Activated CD8-positive, alpha-beta T cell treated with anti-CD3 and anti-CD28 coated beads, Interleukin-2, amount 10 ng/mL, durations not matched to agents 7 days and 5 days (primary cell): ENCODE measurements at places on chromosomes 16 and 17.

DNA sequence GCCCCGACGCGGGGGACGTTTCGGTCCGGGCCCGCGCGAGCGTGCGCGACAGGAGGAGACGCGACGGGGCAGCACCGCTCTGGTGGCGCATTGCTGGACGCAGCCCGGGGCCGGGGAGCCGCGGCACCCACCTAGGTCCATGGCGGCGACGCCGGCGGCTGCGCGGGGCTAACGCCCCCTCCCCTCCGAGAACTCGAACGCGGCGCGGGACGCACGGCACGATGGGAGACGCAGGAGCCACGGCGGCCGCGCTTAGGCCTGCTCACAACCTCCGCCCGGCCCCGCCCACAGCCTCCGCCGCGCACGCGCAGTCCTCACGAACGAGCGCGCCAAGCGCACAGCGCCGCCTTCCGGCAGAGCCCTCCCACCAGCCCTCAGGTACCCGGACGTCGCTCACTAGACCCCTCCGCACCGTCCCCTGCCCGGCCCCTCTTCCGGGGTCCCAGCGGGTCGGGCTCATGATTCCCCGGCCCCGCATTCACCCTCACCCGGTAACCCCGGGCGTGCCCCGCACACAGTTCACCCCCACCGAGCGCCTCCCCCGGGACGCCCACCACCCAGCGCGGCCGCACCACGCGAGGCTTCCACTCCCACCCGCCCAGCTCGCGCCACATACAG, at the start of gene GEMIN4:
GEMIN4 (minus strand) TSS at position 263 of the 618 bp plus-strand sequence; CDS start at position 141, 122 bp downstream.
- peak; percentile 97 for DNase-seq

GRCh38 chr17:76053246-76054111, 18.8 kb downstream of the SRP68 start:
- DNase-seq, result no peak

- DNase-seq, result no peak
These were observed 839 bp downstream of the SLC25A35 start for GRCh38 chr17:8294361-8294760.

- DNase-seq, result no peak
These were observed 12.2 kb downstream of the CD2BP2 start for GRCh38 chr16:30342751-30343490.

- no peak for DNase-seq
These were observed 188.1 kb upstream of the XYLT1 start for GRCh38 chr16:17658881-17659280.

GRCh38 chr16:51148678-51149228, 2.3 kb downstream of the SALL1 start:
- DNase-seq, result no peak

DNA sequence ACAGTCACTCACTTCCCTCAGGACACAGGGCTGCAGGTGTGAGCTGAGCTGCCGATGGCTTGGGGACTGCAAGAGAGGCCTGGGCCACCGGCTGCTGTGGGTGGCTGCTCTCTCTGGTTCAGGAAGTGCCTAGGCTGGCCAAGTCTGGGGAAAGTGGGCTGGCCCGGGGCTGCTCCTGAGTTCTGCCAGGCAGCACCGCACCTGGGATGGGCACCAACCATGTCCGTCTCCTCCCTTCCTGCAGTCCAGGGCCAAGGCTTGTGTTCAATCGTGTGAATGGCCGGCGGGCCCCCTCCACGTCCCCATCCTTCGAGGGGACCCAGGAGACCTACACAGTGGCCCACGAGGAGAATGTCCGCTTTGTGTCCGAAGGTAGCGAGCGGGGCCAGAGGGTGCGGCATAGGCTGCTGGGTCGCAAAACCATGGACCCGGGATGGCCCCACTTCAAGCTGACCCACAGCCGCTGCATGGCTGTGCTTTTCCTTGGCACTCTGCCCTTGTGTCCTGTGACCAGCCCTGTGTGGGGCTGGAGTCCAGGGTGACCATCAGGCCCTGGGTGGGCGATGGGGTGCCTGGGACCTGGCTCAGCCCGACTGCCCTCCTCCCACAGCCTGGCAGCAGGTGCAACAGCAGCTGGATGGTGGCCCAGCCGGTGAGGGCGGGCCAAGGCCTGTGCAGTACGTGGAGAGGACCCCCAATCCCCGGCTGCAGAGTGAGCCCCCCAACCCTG, 1.8 kb upstream of the WDR90 start:
- no peak for DNase-seq

- no peak for DNase-seq
These were observed 35.0 kb upstream of the CLEC18B start for GRCh38 chr16:74456290-74456625.

DNA sequence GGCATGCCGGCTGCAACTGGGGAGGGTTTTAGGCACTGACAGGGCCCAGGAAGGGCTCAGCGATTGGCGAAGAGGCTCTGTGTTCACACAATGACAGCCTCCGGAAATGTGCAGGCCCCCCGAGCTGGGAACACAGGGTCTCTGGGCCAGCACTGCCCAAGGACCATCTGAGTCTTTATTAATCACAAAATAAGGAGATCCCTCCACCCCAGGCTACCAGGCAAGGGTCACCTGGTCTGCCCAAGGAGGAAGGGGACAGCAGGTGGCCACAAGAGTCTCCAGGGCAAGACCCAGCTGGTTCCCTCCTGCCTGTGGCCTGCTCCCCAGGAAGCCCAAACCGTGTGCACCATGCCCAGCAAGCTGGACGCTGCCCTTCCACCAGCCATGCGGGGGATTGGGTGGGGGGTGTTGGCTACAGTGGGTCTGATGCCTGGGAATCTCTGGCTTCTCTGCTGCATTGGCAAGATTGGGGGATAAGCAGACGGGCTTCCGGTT, 52.1 kb upstream of the TNRC6C start:
- no peak for DNase-seq

DNA sequence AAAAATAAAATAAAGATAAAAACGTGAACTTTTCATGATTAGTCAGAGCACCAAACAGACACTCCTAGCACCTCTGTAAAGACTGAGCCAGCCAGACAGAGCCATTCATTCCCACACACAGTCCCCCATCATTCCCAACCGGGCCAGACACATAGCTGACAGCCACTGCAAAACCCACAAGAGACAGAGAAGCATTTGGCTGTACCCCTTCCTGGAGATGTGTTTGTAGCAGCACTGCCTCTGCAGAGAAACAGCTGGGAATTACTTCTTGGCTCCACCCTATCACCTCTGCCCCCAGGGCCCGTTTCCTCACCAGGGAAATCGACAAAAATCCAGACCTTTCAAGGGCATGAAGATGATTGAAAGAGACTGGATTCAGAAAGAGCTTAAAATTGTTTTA, 46.4 kb downstream of the MYH11 start:
- no peak for DNase-seq

GRCh38 chr16:3511286-3512180, 10.7 kb downstream of the CLUAP1 start:
- DNase-seq, result no peak

DNA sequence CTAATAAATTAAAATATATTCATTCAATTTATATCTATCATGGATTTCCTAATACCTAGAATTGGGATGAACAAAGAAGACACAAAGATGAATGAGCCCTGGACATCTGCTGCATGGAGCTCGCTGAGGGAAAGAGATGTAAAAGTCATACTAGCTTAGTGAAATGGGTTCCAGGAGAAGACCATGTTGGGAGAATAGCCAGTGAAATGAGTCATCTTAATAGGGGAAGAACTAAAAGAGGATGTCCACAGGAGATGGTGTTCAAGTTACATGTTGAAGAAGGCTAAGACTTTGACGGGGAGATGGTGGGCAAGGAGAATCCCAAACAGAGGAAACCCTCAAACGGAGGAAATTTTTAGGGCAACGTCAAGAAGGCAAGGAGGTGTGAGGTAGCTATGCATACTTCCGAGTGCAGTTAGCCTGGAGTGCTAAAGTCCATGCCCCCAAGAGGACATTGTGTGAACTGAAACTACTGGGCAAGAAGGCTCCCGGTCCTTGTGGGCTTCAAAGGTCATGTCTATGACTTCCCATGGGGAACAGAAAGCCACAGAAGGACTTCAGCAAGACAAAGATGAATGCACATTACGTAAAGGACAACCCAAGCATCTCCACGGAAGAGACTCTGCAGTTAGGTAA, 220.5 kb upstream of the CDH11 start:
- DNase-seq, result no peak

DNA sequence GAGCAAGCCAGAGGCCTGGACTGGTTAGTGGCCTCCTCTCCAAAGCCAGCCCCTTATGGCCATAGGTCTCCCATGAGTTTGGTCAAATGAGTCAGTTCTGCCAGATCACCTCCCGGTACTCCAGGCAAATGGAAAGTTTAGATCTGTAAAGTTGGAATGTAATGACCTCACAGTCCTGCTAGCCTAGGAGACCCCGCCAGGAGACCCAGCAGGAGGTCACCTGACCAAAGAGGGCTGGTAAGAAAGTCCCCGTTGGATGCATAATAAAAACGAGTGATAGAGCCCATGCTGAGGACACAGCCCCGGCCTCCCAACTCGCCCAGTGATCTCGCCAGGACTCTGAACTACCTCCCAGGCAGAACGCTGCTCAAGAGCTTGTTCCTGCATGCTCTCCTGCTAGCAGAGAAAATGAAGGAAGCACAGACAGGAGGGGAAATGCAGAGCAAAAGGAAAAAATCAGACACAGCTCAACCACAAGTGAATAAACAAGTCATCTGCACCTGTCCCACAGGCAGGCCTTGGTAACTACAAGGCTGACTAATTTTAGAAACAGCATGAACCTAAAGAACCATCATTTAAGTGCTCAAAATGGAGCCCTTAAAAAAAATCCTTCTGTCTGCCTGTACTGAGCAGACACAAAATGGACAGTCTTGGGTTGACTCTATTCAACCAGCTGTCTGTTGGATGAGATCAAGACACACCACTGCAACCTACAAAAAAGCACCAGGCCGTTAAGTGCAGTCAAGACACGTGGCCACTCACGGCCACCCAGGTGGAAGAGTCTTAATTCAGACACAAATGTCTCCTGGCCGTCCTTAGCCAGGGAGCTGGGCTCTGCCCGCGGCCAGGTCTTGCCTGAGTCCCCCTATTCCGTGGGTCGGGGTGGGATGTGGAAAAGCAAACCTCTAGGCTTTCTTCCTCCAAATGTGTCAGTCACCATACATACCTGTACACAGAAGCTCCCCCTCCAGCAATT, 9.2 kb downstream of the CDIP1 start:
- DNase-seq, result peak; percentile 42

DNA sequence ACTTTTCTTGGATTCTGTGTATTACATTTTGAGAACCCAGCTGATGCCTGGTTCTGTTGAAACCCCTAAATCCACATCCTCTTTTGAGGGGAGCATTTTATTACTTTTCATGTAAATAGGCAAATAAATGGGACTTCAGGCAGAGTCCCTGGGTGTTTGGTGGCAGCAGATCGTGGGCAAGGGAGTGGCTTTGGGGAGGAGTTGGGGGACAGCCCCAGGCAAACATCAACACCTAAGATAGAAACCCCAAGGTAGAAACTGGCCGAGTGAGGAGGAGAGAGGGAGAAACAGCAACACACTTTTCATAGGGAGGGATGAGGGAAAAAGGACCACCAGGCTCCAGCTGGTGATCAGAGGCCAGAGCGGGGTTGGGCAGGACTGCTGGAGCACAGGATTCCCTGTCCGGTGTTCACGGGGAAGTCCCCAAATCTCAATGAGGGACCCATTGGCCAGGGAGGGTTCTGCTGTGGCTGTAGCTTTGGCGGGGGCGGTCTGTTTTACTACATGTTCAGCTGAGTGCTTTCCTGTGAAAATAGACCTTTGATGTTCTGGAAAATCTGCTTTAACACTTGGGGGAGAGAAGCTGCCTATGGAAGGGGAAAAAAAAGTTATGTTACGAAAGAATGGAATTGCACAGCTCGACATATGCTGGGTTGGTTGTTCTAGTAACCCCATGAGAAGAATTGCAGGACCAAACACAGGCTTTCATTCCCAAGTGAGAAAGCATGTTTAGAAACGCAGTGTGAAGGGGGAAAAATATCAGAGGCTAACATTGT, 46.6 kb downstream of the MSI2 start:
- no peak for DNase-seq

DNA sequence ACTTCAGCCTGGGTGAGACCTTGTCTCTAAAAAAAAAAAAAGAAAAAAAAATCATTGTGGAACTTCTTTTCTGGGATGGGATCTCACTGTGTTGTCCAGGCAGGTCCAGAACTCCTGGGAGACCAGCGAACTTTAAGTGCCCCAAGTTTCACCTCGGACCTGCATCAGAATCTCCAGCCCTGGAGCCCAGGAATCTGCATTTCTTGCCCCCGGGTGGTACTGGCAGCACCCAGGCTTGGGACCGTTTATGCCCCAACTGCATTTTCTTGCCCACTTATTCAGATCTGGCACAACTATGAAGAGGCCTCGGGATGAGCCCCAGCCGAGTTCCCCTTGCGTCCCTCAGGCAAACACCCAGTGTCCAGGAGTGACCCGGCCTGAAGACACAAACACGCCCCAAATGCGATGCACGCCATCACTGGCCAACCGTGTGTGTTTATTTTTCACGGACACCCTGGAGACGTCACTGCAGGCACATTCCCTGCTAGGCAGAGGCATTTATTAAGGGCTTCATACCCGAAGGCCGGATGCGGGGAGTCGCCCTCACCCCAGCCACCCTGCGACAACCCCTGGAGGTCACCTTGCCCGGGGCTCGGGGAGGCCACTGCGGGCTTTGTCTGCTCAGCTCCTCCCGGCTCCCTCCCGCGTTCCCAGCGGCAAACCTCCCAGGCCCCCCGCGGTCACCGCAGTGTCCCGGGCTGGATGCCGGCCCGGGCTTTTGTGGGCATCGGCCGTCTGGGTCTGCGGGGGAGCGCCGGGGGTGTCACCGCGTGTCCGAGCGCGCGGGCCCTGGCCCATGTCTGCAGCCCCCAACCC, 684 bp upstream of the SPIRE2 start:
- no peak for DNase-seq

DNA sequence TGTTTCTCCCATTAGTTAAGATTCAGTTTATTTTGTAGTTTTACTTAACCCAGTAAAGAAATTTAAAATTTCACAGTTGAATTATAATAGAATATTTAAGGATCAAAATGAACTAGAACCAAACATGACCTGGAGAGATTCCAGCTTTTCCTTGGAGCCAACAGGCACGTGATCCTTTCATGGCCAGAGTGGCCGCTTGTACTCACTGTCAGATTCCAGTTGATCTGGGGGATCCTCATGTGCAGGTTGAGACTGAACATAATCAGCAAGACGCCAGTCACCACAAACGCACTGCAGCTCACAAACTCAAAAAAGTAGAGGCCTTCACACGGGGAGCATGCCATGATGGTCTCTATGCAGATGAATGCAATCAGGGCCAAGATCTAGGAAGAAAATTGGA, 31.7 kb downstream of the CMTM3 start:
- DNase-seq, result no peak

GRCh38 chr17:58352596-58353388, 791 bp upstream of the SUPT4H1 start:
- DNase-seq, result peak; percentile 47

DNA sequence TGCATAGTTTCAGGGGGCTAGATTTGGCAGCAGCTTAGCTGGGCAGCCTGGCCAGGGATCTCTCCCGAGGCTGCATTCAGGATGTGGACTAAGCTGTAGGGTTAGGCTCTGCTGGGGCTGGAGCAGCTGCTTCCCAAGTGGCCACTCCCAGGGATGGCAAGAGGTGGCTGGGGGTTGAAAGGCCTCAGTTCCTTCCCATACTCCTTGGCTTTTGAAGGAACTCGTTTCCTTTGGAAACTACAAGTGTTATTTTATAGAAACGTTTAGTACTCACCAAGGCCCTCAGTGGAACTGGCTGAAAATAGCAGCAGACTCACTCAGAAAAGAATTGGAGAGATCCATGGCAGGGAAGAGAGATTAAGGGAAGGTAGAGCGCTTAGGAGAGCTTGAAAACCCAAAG, 76.4 kb downstream of the WWP2 start:
- no peak for DNase-seq
